Neural crest cell (in vitro differentiated cells): ENCODE measurements at places on chromosomes 5 and 9.
A peak's percentile ranks its signal among the peaks of the same experiment; 100 is the strongest.

DNA sequence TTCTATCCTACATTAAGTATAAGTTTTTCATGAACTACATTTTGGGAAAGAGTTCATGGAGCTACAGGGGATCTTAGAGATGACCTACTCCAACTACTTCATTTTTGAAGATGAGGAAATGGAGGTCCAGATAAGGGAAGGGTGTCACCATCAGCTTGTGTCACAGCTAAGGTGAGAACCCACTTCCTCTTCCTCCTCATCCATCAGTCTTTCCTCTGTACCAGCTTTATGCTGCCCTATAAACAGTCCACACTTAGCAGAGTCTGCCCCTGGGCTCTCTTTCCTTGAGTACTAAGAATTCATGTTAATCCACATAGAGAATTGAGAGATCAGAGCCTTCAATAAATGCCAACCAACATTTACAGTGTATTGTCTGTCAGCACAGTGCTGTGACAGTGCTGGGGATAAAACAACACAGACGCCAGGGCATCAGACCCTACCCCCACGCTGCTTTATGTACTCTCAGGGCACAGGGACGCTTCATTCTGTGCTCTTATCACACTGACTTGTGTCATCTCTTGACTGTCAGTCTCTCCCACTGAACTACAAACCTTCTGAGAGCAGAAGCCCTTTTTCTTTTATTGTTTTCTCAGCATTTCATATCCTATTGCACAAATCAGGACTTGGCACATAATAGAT lies 22.1 kb downstream of the ADRB2 start:
- no peak for DNase-seq

- no peak for DNase-seq
These were observed 23.8 kb downstream of the IFNA5 start for GRCh38 chr9:21281275-21281674.

- peak; percentile 80 for DNase-seq
These were observed 2.4 kb downstream of the SAPCD2 start for GRCh38 chr9:137067860-137068538.

- DNase-seq = no peak
These were observed 190.1 kb downstream of the ATPSCKMT start for GRCh38 chr5:10059556-10059955.

DNA sequence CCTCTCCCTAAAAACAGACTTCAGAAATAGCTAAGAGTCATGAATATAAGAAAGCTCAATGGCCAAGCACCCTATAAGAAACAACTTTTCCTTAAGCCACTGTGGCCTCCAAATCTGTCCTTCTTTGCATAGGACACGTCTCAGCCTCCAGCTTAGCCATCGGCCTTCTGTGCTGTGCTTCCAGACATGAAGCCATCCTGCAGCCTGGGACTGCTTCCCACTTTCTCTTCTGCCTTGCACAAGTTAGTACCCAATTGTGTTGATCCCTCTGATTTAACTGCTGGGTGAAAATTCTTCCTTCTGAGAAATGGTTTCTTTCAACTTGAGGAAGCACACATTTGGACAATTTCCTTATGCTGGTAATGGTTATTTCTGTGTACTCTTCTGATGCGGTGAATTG lies 334.7 kb downstream of the MARCHF11 start:
- DNase-seq = no peak

GRCh38 chr5:53928641-53929040 lies 368.2 kb downstream of the NDUFS4 start:
- DNase-seq = no peak

- no peak for DNase-seq
These were observed 988.3 kb downstream of the DTWD2 start for GRCh38 chr5:117999939-118000549.

DNA sequence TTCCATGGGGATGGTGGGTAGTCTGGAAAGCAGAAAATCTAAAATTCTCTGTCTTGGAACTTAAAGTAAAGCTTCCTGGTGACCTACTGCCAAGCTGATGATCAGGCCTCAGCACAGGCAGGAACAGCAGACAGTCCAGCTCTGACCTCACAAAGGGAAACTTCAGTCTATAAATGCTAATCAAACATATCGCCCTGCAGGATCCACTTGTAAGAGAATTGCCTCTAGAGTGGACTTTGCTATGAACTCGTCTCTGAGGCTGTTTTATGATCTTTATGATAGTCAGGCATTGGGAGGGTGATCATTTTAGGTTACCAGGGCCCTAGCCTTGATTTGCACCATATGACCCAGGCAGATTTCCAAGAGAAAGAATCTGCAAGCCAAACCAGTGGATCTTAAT lies 67.6 kb upstream of the SELENOP start:
- no peak for DNase-seq

DNA sequence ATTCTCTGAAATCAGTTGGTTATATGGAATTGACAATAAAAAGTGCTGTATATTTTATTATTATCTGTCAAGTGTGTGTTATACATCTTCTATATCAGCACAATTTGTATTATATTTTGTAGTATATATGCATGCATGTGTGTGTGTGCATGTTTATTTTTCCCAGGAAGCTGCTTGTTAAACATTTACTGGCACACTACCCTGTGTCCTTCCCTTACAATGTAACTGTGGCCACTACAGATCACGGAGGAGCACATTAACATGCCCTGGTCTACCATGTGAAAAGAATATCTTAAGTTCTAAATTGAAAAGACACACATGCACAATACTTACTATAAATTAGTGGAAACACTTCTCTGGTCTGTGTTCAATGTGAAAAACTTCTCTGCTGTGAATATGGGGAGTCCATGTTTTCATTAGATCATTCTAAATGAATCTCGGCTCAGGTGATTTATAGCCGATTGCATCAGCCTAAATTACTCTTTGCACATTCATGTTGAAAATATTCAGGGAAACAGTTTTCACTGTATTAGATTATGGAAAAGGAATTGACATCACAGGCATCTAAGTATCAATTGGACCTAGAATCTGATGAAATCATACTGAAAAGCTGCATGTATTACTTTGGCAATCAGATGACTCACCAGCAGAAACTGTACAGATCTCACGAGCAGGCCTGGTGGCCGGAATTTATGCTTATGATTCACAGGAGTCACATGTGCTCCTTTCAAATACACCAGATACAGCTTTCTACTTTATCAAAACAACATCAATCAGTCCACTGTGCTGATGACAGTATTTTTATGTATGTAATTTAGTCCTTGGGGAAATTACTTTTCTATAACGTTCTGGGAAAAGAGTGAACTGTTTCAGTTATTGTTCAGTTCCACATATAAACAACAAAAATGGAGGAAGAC lies 39.4 kb downstream of the LURAP1L start:
- no peak for DNase-seq

- DNase-seq = no peak
These were observed 122.4 kb downstream of the TRIO start for GRCh38 chr5:14265570-14265969.

DNA sequence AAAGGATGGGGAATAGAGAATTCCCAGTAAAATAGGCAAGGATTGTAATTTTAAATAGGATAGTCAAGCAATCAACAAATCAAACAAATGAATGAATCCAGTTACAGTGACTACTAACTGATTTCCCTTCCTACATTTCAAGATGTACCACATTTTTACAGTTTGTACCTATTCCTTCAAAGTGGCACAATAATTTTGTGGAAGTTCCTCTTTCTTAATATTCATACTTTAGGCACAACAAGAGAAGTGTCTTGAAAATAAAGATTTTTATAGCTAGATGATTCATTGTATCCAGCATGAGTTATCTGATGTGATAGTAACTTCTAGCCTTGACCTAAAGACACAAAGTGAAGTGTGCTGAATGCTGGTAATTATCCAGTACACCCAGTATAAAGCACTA lies 122.2 kb upstream of the ACOT12 start:
- no peak for DNase-seq

GRCh38 chr5:59905188-59905587 lies 11.7 kb upstream of the PDE4D start:
- no peak for DNase-seq

- DNase-seq = no peak
These were observed 38.7 kb downstream of the NLN start for GRCh38 chr5:65760504-65761275.
